ENCODE measurements at places on chromosomes 3 and 15. TPM values are rescaled to one million over a fixed set of nuclear protein-coding genes. Genes with fewer than 3 reads are reported as not detected.

GRCh38 chr3:115384381-115384780 lies 237.3 kb upstream of the ZBTB20 start:
- DNase-seq, result no peak
- H3K4me1 ChIP-seq, result peaks cover 46% of the 10 kb centered on the region
- no peaks in the 10 kb centered on the region for H3K27me3 ChIP-seq
- no peak overlapping the region for H3K4me3 ChIP-seq
- H3K36me3 ChIP-seq, result no peaks in the 10 kb centered on the region

DNA sequence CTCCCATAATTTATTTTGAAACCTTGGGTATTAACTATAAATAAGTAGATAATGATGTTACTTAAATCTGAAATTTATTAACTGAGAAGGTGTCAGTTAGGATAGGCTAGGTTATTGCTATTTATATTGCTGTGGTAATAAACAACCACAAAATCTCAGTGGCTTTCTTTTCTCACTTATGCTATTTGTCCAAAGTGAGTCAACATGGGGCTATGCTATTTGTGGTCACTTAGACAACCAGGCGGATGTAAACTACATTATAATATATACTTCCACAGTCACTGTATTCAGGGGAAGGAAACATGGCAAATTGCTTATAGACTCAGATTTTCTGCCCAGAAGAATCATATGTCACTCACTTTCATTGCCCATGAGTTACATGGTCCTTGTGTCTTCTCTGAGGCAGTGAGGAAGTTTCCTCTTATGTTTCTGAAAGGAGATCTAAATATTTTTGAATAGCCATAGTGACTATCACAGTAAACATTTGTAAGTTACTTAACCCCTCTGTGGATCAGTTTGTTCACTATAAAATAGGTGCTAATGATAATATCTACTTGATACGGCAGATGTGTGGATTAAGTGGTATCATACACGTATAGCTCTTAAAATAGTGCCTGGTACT lies 19.8 kb downstream of the HMG20A start:
- peaks cover 3% of the 10 kb centered on the region for H3K36me3 ChIP-seq
- no peak overlapping the region for H3K27ac ChIP-seq
- H3K4me3 ChIP-seq, result no peak overlapping the region
- peaks cover 10% of the 10 kb centered on the region for H3K4me1 ChIP-seq

- H3K36me3 ChIP-seq, result no peaks in the 10 kb centered on the region
- H3K4me3 ChIP-seq, result no peak overlapping the region
- H3K27me3 ChIP-seq, result peaks cover 88% of the 10 kb centered on the region
- DNase-seq, result no peak
- no peak overlapping the region for H3K27ac ChIP-seq
- H3K4me1 ChIP-seq, result no peaks in the 10 kb centered on the region
Observed at GRCh38 chr3:140763532-140763931, 85.7 kb downstream of the TRIM42 start.

GRCh38 chr3:152276681-152277080 lies 8.0 kb downstream of the MBNL1 start:
- no peaks in the 10 kb centered on the region for H3K27me3 ChIP-seq
- peaks cover 2% of the 10 kb centered on the region for H3K36me3 ChIP-seq
- H3K4me1 ChIP-seq, result peaks cover 70% of the 10 kb centered on the region
- no peak overlapping the region for H3K4me3 ChIP-seq

The LPP gene
- 187 TPM for total RNA-seq

The ADGRG7 gene
- total RNA-seq, result not detected

The CISH gene
- 1.7 TPM for total RNA-seq

- peaks cover 1% of the 10 kb centered on the region for H3K4me1 ChIP-seq
- no peak for DNase-seq
- no peaks in the 10 kb centered on the region for H3K36me3 ChIP-seq
- H3K4me3 ChIP-seq, result no peak overlapping the region
Observed at GRCh38 chr3:88000853-88001252, 58.0 kb downstream of the CGGBP1 start.

DNA sequence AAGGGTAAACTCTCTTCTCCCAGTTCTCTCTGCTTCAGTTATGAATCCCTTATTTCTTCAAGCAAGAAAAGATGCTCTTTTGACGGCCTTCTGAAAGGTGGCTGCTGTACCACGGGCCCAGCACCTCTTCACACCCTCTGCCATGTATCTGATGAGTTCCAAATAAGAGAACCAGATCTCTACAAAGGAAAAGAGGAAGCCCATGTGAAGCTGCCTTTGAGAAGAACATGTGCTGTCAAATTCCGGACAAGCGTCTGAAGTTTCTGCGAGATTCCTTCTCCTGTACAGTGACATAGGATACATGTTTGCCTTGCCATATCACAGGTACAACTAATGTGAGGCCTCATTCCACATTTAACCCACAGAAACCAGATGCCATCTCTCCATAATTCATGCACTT lies 59.2 kb downstream of the SH3BP5 start:
- no peaks in the 10 kb centered on the region for H3K36me3 ChIP-seq
- no peaks in the 10 kb centered on the region for H3K27me3 ChIP-seq
- no peak overlapping the region for H3K27ac ChIP-seq

GRCh38 chr3:55488398-55489055 lies 1.4 kb upstream of the WNT5A start:
- no peak for DNase-seq
- peaks cover 2% of the 10 kb centered on the region for H3K27me3 ChIP-seq
- peaks cover 38% of the 10 kb centered on the region for H3K4me1 ChIP-seq
- H3K4me3 ChIP-seq, result peak overlapping the region; percentile 96
- H3K27ac ChIP-seq, result peak overlapping the region; percentile 80

- no peak for DNase-seq
- no peak overlapping the region for H3K27ac ChIP-seq
- no peaks in the 10 kb centered on the region for H3K4me1 ChIP-seq
- H3K27me3 ChIP-seq, result no peaks in the 10 kb centered on the region
Observed at GRCh38 chr15:79341396-79341795, 30.5 kb downstream of the TMED3 start.

GRCh38 chr15:90087454-90088154 lies 14.7 kb downstream of the IDH2 start:
- H3K4me1 ChIP-seq, result peaks cover 14% of the 10 kb centered on the region
- H3K27ac ChIP-seq, result no peak overlapping the region
- H3K27me3 ChIP-seq, result no peaks in the 10 kb centered on the region
- H3K36me3 ChIP-seq, result peaks cover 35% of the 10 kb centered on the region

DNA sequence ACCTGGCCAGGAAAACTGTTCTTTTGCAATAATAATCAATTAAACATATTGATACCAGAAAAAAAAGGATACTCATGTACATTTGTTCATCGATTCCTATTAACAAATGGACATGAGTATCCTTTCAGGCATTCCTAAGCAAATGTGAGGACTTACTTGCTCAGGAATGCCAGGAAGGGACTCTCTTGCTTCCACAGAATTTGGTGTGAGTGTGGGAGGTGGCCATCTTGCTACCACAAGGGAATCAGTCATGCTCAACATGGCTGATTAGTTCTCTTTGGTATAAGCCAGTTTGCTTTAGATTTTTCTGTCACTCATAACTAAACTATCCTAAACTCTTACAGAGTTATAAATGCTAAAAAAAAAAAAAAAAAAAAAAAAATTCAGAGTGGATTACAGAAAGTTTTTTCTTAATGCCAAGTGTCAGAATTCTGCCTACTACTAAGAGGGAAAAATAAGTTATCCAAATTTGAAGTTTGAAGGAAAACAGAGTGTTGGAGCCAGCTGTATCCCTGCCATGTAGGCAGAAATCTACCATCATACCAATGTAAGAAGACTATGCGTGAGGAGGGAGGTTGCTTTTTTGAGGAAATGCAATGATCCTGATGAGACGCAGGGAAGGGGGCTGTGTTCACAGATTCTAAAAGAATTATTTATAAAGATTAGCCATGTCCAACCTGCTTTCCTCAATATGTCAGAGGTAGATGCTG lies 98.7 kb downstream of the PLD1 start:
- H3K27ac ChIP-seq, result no peak overlapping the region
- peaks cover 53% of the 10 kb centered on the region for H3K36me3 ChIP-seq

GRCh38 chr3:81744366-81744765 lies 17.1 kb downstream of the GBE1 start:
- H3K36me3 ChIP-seq, result peaks cover 2% of the 10 kb centered on the region
- no peaks in the 10 kb centered on the region for H3K27me3 ChIP-seq
- peak overlapping the region; percentile 98 for H3K27ac ChIP-seq
- no peak for DNase-seq

DNA sequence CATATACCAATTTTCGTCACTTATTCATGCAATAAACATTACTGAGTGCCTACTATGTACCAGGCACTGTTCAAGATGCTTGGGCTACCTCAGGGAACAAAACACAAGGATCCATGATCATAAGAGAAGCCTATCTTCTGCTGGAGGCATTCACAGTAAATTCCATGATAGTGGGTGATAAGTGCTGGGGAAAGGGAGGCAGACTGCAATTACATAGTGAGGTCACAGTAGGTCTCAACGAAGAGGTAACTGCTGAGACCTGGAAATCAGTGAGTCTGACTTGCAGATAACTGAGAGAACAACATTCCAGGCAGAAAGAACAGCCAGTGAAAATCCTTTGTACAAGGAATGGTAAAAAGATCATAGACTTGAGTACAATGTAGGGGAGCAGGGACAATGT lies 33.6 kb downstream of the RAF1 start:
- no peak overlapping the region for H3K27ac ChIP-seq
- no peak for DNase-seq
- peaks cover 28% of the 10 kb centered on the region for H3K4me1 ChIP-seq
- no peaks in the 10 kb centered on the region for H3K27me3 ChIP-seq
- H3K36me3 ChIP-seq, result no peaks in the 10 kb centered on the region
- H3K4me3 ChIP-seq, result no peak overlapping the region

The DZIP1L gene
- 21.9 TPM for total RNA-seq

GRCh38 chr3:135759651-135760050 lies 205.9 kb upstream of the PPP2R3A start:
- H3K27me3 ChIP-seq, result no peaks in the 10 kb centered on the region
- H3K4me1 ChIP-seq, result no peaks in the 10 kb centered on the region
- H3K27ac ChIP-seq, result no peak overlapping the region
- H3K36me3 ChIP-seq, result no peaks in the 10 kb centered on the region
- DNase-seq, result peak; percentile 71

GRCh38 chr3:188573956-188574355 lies 420.0 kb downstream of the LPP start:
- DNase-seq, result no peak
- H3K36me3 ChIP-seq, result peaks cover 5% of the 10 kb centered on the region
- peak overlapping the region; percentile 81 for H3K27ac ChIP-seq
- H3K4me3 ChIP-seq, result no peak overlapping the region

The SPATA12 gene
- total RNA-seq, result not detected

DNA sequence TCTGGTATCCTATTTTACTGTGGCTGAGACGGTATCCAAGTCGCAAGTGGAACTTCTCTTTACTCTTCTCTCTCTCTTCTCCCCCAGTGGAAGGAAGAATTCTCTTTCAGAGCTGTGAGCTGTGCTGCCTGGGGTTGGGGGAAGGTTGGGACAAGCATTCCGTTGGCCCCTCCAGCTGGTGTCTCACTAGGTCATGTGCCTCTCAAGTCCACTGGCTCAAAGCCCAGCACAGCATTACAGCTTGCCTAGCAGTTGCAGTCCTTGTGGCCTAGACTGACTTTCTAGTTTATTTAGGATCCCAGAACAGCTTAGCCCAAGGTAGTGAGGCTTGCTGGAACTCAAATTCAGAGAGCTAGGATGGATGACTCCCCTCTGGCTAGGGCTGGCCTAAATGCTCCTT lies 76.1 kb upstream of the SPATA16 start:
- peaks cover 17% of the 10 kb centered on the region for H3K4me1 ChIP-seq
- H3K27ac ChIP-seq, result no peak overlapping the region
- peaks cover 16% of the 10 kb centered on the region for H3K27me3 ChIP-seq
- no peak for DNase-seq
- H3K4me3 ChIP-seq, result no peak overlapping the region

- no peak overlapping the region for H3K4me3 ChIP-seq
- H3K4me1 ChIP-seq, result peaks cover 24% of the 10 kb centered on the region
- no peak overlapping the region for H3K27ac ChIP-seq
- DNase-seq, result no peak
- H3K27me3 ChIP-seq, result no peaks in the 10 kb centered on the region
Observed at GRCh38 chr3:150309557-150309956, 98.5 kb upstream of the TSC22D2 start.

The RTP1 gene
- total RNA-seq, result not detected

- no peaks in the 10 kb centered on the region for H3K36me3 ChIP-seq
- H3K4me1 ChIP-seq, result peaks cover 20% of the 10 kb centered on the region
- no peak overlapping the region for H3K27ac ChIP-seq
- no peaks in the 10 kb centered on the region for H3K27me3 ChIP-seq
Observed at GRCh38 chr15:77024273-77025082, 29.6 kb downstream of the PSTPIP1 start.
